ENCODE measurements at places on chromosomes 7 and 10.
A peak's percentile ranks its signal among the peaks of the same experiment; 100 is the strongest.

- no peak for DNase-seq
Measured at GRCh38 chr10:124705381-124705740, 38.8 kb downstream of the FAM53B start.

DNA sequence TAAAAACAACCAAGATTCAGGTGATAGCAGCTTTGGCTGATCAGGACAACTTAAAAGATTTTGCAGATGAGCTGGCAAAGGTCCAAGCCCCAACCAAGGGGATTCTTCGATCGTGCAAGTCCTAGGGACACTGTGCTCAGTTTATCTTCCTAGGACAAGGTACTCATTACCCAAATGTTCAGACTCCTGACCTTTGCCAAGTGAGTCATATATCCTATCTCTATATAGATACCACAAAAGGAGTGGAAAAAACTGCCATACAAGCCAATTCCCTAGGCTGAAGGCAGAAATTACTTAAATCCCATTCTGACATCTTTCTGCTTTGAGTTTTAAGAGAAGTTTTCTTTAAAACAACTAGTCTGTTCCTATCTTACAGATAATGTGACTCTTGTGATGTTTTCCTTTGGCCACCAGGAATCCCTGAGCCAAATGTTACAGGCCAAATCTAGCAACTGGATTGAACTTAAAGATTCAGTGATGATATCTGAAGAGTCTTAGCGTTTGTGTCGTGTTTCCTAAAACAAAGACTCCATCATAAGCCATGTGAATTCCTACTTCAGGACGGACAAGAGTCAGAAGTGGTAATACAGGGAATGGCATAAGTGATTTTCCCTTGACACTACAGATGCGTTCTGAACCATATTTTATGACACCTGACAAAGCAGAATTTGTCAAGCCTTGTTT, 142.6 kb upstream of the ASAH2 start:
- DNase-seq: peak; percentile 44

DNA sequence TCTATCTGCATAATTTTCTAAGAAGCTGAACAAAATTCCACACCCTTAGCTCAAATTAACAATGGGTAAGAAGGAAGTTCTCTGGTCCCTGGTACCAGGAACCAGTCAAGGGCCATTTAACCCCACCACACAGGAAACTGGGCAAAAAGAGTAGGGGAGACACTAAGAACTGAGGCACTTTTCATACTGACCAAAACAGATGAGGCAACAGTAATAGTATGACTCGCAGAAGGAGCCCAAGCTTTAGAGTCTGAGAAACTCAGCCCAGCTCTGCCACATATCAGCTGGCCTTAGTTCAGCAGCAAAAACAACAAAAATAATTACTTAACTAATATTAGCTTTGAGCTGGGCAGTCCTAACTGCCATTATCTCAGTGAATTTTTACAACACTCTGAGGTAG, 221.2 kb downstream of the FAM107B start:
- peak; percentile 20 for DNase-seq

- peak; percentile 60 for DNase-seq
Measured at GRCh38 chr10:4725917-4726606, 99.9 kb upstream of the AKR1E2 start.

GRCh38 chr7:65251851-65252620, 121.6 kb upstream of the ZNF92 start:
- DNase-seq: peak; percentile 65

GRCh38 chr7:70787286-70787685, 344.7 kb upstream of the GALNT17 start:
- no peak for DNase-seq

- DNase-seq: no peak
Measured at GRCh38 chr7:92282930-92283329, 37.2 kb downstream of the ANKIB1 start.

- DNase-seq: no peak
Measured at GRCh38 chr7:3112479-3113134, 68.9 kb upstream of the CARD11 start.

All from RWPE1 (cell line).